ENCODE measurements at places on chromosomes 12 and 14.

DNA sequence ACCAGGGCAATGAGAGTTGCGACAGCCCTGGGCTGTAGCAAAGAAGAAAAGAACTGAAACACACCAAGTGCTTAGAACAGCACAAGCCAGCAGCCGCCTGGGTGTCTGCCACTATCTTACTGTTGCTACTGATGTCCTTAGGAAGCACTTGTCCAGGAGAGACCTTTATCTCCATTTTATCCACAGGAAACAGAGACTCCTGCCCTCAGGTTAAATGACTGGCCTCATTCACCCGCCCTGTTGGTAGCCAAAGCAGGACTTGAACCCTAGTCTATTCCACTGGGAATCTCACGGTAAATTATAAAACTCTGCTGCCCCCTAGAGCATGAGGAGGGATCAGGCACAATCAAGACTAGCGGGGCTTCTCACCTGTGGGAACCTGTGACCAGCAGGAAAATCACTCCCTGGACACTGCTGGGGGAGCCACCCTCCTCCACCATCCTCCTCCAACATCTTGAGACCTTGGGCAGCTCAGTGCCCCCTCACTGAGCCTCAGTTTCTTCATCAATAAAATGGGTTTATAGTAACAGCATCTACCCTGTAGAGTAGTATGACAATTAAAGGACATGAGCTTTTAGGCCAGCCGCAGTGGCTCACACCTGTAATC lies 20.5 kb upstream of the TESC start:
- no peak for DNase-seq

GRCh38 chr14:33449268-33449667 lies 501.6 kb downstream of the EGLN3 start:
- no peak for DNase-seq

GRCh38 chr12:2583091-2583497 lies 211.7 kb upstream of the FKBP4 start:
- DNase-seq = no peak

DNA sequence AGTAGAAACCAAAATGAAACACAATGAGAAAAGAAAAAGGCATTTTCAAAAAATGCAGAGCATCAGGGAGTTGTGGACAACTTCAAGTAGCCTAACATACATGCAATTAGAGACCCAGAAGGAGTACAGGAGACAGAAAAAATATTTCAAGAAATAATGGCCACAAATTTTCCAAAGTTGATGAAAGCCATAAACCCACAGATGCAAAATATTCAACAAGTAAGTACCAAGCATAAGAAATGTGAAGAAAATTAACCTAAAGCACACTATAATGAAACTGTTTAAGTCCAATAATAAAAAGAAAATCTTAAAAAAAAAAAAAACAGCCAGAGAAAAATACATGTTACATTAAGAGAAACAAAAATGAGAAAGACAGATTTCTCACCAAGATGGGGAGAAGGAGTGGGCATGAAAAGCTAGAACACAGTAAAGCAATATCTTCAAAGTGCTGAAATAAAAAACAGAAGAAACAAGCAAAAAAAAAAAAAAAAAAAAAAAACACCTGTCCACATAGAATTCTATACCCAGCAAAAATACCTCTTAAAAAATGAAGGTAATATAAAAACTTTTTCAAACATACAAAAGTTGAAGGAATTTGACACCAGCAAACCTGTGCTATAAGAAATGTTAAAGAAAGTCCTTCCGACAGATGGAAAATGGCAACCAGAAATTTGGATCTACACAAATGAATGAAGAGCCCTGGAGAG lies 77.1 kb downstream of the PRKAB1 start:
- DNase-seq = no peak

DNA sequence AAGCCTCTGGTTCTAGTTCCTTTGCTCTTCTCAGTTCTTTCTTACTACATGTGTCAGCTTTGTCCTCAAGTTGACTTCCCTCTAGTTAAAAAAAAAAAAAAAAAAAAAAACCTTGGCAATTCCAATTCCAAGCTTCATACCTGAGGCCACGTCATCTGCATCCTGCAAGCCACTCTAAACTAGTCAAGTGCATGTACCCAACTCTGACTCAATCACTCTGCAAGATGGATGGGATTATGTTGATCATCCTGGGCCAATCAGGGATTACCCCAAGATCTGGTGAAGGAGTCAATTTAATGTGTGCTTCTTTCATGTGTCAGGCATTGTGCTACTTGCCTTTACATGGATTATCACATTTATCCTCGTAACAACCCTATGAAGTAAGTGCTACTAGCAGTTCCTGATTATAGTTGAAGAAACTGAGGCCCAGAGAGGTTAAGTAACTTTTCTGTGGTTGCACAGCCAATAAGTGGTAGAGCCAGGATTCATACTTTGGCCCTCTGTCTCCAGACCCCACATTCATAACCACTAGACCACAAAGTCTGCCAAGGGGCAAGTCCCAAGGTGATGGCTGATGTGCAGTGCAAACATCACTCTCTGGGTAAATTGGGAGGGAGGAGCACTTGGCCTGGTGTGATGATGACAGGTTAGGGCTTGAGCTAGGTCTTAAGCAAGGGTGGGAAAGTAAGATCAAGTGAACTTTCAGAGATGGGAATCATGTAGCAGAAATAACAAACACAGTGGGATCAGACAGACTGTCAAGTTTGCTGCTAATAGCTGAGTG lies 17.3 kb upstream of the CCND2 start:
- DNase-seq = no peak

DNA sequence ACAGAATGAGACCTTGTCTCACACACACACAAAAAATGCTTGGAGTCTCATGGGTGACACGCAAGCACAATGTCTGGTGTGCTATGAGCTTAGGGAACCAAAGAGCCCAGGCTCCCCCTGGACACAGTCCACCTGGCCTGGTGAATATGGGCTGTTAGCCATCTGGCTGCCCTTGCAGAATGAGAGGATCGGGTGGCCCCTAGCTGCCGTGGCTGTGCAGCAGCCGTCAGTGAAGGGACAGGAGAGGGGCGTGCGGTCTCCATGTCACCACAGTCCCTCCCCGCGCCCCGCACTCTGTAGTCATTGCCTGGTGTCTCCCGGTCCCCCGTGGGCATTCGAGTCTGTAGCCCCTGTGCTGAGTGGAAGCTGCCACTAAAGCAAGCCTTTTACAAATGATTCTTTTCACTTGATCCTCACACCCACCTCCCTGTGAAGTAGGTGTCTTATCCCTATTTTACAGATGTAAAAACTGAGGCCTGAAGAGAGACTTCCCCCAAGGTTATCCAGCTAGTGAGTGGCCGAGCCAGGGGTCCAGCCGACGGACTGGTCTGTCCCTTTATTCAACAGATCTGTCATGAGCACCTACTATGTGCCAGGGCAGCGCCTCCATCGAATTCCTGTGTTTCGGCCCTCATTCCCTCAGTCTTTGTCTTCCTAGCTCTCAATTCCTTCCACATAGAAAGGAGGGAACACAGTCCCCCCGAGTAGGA lies 18.8 kb downstream of the MVK start:
- no peak for DNase-seq

DNA sequence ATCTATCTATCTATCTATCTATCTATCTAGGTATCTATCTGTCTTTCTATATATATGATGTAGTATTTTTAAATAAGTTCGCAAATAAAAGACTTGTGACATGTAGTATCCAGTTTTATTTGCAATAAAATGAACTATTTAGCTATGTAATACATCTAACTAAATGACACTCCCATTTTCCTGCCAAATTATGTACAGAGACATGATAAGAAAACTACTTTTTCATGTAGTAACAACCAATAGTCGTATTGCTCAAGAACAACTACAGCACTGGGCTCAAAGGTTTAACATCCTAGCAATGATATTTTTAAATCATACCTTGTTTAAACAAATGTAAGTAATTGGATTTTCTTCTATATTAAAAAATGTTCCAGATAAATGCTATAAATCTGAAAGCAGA lies 55.5 kb upstream of the FLRT2 start:
- DNase-seq = no peak

DNA sequence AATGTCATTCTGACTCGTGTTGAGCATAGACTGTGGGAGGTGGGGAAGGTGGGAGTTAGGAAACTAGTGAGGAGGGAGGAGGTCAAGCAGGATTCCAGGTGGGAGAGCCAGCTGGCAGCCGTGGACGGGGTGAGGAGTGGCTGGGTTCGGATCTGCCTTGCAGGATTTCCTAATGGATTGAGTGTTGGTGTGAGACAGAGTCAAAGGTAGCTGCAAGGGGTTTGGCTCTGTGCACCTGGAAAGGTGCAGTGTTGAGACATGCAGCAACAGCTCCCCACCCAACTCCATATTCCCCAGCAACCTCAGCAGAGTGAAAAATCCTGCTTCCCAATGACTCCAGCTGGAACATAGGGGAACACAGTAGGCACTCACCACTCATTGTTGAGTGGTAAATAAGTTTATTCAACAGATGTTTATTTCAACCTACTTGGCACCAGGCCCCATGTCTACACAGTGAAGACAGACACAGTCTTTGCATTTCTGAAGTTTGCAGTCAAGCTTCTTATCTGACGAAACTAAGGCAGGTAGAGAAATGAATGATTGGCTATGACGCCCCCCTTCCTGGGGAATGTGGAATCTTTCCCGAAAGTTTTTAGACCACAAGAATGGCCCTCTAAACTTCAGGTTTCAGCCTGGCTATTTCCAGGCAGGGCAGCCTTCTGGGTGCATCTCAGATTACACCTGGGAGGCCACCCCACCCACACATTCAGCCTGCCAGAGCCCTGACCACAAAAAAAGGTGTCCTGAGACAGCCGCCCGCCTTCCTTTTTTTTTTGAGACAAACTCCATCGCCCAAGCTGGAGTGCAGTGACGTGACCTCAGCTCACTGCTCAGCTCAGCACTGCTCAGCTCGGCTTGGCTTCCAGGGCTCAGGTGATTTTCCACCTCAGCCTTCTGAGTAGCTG lies 37.9 kb upstream of the PLEKHG6 start:
- no peak for DNase-seq

DNA sequence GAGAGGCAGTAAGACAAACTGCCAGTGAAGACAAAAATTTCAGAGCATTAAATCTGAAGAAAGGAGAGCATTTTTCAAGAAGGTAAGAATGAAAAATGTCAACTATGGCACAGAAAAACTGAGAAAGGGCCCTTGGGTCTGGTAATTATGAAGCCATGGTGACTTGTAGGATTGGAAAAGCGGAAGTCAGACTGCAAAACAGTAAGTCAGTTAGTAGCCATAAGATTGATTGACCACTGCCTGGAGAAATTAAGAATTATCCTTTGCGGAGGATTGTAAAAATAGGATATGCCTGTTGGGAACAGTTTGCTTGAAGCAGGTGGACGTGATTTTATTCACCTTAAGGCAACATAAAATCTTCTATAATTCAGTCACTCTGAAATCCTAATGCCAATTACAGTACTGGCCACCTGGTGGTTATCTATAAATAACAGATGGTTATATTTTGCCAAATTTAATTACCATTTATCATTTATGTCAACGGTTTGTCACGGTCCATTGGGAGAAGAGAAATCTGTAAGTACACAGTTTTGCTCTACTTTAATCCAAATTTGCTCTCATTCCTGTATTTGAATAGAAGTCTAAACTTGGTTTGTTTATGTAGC lies 127.1 kb upstream of the CNTN1 start:
- DNase-seq = no peak

DNA sequence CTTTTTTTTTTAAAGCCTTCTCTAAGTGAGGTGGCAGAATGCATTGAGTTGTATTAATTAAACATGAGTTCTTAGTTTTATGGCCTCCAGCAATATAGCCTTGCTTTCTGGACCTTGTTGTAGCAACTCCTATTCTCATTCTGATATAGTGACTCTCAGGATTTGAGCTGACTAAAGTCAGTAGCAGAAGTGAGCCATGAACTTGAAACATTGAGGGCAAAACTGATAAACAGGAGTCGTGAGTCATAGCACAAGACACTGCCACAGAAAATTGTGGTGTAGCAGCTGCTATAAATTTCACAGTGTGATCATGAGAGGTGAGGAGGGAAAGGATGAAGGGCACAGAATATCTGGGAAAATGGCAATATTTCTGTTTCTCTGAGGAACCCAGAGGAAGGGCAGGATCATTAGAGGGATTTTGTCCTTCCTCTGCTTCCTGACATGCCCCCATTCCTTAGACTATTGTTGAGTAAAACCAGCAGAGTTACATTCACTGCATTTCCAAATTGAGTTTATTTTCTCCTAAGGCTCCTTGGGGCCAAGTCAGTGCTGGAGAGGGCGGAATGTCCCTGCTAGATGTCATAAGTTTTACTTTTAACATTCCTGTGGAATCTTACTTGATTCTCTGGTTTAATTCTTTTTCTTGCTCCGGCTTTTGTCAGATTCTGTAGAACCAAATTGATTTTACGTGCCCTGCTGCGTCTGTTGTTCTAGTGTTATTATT lies 7.5 kb downstream of the KLRG1 start:
- DNase-seq = no peak

- DNase-seq = no peak
These were observed 6.1 kb downstream of the KRT3 start for GRCh38 chr12:52789637-52790426.

DNA sequence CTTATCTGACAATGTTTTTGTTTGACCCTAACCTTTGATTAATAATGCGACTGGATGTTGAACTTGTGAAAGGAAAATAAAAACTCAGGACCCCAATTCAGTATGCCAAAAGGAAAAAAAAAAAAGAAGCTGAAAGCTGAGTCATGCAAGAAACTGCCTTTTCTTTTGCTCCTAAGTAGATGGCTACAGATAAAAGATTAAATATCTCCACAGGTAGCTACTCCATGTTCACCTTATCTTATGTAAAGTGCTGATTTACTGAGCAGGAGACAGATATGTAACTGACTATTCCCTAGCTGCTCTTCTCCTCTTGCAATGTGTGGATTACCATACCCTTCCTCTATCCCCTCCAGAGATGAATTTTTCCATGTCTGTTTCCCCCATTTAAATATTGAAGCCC lies 30.8 kb upstream of the TCL1B start:
- no peak for DNase-seq

- DNase-seq = no peak
These were observed 53.1 kb downstream of the TAOK3 start for GRCh38 chr12:118319627-118320026.

GRCh38 chr12:50297027-50297426 lies 13.7 kb upstream of the LIMA1 start:
- DNase-seq = no peak

DNA sequence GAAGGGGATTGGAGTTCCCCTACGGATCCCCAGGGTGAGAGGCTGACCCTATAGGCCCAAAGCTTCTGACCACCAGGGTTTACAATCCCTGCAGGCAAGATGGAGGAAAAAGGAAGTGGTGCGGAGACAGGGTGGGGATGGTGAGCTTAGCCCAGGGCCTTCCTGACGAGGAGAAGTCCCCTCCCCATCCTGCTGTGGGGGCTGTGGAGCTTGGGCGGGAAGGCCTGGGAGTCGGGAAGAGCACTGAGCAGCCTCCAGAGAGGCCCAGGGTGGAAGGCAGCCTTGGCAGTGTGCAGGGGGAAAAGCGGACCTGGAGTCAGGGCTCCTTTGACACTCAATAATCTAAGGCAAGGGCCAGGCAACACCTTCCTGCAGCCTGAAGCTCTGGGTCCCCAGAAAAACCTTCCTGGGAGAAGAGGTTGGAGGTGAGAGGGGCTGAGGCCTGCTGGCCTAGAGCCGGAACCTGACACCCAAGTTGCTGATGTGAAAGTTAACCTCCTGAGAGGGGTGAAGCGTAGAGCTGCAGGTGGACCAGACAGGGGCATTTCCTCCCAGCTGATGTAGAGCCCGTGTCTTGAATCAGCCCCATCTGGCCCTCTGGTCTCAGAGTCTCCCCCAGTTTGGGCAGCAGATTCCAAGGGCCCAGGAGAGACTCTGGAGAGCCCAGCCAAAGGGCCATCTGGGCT lies 6.0 kb downstream of the HDAC7 start:
- no peak for DNase-seq
